Stimulated activated CD4-positive, alpha-beta T cell treated with anti-CD3 and anti-CD28 coated beads, TNF-alpha, amount 100 ng/mL, for 24 hours (primary cell): ENCODE measurements at places on chromosomes 3 and 15.
A peak's percentile ranks its signal among the peaks of the same experiment; 100 is the strongest.

- DNase-seq, result no peak
Observed at GRCh38 chr3:165803471-165803870, 33.8 kb downstream of the BCHE start.

GRCh38 chr15:33068511-33068990 is 126.0 kb downstream of the FMN1 start:
- no peak for DNase-seq

GRCh38 chr3:37183375-37183831 is 9.0 kb upstream of the LRRFIP2 start:
- DNase-seq, result no peak

GRCh38 chr3:122235147-122235546 is 51.7 kb downstream of the CASR start:
- DNase-seq, result no peak

- DNase-seq, result peak; percentile 16
Observed at GRCh38 chr3:15428539-15428938, 1.1 kb downstream of the EAF1 start.

DNA sequence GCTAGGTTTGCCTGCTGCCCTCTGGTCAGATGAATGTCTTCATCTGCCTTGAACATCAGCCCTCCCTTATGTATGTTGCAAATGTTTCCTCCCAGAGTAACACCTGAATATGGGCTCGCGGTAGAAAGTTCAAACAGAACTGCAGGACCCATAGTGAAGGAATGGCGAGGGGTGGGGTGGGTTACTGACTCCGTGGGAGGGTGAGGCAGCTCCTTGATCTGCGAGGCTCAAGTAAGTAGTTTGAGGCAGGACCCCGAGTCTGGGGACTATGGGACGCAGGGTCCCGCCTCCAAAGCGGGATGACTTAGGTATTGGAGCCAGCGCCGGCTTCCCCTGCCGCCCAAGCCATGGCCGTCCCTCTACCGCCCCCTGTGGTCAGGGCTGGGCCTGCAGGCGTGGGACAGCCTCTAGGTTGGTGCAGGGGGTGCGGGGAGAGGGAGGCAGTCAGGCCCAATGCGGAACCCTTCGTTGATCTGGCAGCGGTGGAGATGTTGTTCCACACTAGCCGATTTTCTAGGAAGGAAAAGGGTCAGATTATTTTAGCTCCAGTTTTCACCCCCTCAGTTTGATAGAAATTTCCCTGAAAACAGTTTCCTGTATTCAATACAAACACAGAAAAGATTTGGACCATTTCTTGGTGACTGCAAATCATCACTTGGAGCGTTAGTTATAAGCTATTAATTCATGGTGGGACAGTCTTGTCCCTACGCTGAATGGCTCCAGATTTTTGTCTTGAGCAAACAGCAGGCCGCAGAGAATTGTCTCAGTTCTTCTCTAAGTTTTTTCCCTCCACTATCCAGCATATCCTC is 72.3 kb downstream of the CORO2B start:
- DNase-seq, result peak; percentile 19

GRCh38 chr3:119342176-119342575 is 48.0 kb downstream of the ARHGAP31 start:
- no peak for DNase-seq

- DNase-seq, result no peak
Observed at GRCh38 chr3:159945930-159946329, 42.7 kb upstream of the IL12A start.

DNA sequence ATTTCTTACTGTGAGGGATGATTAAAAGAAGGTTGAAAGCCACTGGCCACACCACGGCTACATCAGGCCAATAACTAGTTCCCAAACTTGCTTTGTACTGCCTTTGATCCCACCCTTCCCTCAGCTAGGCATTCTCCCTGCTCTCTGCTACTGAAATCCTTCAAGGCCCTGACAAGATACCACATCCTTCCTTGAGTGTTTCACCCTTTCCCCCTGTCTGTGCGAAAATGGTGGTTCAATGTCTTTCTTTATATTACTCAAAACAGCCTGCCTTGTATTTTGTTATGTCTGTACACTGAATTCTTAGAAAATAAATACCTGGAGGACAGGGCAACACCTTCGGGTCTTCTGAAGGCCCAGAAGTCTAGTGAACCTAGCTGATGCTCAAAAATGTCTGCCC is 932 bp upstream of the VPS8 start:
- no peak for DNase-seq

GRCh38 chr15:70264014-70264582 is 166.4 kb upstream of the TLE3 start:
- DNase-seq, result no peak

DNA sequence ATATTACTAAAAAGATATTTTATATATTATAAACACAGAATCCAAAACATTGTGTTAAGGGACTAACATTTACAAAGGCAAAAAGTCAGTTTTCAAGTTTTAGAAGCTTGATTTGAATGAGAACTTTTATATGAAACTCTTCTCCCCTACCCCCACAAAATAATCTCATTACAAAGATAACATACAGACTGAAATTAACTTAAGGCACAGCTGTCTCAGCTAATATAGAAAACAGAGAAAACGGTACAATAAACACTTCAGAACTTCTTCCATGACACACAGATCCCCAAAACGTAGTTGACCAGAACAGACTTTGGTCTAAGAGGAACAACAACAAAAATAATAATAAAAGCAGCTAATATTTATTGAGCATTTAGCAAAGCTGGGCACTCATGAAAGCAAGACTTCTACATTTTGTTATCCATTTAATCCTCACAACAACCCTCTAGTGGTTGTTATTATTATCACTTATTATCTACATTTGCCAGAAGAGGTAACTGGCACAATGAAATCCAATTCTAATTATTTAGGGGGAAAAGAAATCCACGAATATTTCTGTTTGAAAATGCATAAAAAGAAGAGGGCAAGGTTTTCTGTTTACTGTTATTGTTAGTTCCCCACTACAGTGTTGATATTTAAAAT is 68.1 kb downstream of the PFN2 start:
- DNase-seq, result no peak

DNA sequence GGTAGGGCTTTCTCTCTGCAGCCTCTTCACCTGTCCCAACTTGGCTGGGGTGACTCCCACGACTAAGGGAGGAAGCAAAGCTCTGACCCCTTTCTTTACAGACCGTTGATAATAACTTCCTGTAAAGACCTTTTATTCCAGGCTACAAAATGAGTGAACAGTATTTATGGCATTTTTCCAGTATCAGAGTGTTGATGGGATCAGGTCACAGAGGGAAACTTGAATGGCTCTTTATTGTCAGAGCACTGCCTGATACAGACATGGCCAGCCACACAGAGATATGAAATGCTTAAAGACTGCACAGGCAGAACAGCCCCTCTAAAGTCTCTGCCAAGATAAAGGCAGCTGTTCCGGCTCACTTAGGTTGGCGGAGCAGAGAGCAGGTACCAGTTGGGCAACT is 1033.9 kb upstream of the NR2F2 start:
- DNase-seq, result no peak

DNA sequence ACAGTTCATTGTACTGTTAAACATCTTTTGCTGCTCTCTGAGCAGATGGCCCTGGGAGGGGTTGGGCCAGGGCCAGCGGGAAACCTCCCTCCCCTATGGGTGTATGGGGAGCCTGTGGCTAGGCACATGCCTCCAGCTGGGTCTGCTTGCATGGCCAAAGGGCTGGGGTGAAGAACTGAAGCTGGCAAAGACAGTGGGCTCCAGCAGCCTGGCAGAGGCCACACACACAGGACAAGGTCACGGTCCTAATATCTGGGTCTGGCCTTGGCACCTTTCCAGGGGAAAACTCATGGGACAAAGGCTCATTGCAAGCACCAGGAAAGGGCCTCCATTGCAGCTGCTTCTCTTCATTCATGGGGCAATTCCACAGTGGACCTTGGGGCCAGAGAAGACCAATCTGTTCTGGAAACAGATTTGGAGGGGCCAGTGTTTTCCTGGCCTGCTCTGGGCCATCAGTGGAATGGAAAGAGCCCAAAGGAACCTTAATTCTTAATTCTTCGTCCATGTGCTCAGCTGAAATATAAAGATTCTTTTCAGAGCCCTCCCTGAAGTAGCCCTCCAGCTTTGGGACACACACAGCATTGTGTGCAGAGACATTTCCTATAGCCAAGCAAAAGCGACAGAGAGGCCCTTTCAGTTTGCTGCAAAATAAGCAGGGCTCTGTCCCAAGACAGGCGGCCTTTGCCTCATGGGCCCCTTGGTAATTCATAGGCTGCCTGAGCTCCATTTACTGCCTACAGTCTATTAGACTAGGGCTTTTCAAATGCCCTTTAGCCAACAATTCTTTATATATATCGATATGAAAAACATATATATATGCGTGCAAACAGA is 11.3 kb upstream of the LIMD1 start:
- DNase-seq, result no peak

DNA sequence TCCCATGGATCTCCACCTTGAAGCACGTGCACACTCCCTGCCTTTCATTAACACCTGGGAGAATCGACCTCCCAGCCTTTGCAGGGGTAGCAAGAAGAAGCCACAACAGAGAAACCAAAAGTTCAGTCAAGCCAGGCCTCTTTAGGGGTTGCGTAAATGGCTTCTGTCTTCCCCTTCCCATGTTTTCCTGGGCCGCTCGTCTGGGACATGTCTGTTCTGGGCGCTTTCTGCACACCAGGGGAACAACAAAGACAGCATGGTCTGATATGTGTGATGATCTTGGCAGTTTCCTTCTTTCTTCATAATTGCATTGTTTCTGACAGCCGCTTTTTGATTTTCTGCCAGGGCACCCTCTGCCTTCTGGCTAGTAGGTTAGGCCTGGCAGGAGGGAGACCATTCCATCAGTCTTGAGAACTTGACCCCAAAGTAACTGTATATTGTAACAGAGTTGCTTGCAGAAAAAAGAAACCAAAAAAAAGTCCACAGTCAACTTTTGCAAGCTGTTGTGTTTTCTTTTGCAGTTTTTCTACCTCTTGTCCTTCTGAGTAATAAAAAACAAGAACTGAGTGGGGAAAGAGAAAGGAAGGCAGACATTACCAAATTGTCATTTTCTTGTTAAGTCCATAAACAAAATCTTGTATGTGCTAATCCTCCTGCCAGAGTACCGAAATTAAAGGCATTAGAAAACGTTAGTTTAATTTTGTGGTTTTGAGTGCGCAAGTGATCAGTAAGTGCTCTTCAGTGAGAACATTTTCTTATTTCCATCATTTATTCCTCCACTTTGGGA is 56.0 kb upstream of the FURIN start:
- DNase-seq, result no peak

DNA sequence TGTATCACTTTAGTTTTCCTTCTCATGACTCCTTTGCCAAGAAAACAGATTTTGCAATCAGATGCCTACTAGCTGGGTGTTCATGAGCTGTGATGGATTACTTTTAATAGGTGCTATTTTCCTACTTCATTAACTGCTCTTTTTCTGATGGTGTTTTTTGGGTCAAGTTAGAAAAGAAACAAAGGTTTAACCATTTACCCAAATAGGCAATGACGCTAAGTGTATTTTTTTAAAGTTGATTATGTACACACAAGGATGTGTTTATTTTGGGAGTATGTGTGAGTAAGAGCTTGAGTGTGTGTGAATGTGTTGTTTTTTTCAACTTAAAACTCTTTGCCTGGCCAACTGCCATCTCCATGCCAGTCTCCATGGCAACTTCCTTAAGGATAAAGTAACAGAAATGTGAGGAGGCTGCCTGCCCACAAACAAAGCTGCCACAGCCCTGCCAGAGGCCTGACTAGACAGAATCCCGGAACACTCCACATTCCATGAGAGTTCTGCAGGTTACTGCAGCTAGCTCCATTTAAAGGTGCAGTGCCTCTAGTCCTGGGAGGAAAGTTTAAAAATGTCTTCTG is 215.6 kb upstream of the RBMS3 start:
- no peak for DNase-seq

DNA sequence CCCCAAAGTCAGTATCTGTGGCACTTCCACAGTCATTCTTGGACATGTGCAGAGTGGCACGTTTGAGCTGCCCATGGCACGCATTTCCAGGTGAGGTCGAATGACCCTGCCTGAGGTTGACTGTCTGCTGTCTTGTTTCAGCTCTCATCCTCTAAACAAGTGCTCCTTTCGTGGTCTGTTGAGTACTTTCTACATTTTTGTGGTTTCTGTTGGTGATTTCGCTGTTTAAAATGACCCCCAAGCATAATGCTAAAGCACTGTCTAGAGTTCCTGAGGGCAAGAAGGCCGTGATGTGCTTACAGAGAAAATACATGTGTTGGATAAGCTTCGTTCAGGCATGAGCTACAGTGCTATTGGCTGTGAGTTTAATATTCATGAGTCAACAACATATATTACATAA is 40.0 kb upstream of the SAMMSON start:
- DNase-seq, result no peak

DNA sequence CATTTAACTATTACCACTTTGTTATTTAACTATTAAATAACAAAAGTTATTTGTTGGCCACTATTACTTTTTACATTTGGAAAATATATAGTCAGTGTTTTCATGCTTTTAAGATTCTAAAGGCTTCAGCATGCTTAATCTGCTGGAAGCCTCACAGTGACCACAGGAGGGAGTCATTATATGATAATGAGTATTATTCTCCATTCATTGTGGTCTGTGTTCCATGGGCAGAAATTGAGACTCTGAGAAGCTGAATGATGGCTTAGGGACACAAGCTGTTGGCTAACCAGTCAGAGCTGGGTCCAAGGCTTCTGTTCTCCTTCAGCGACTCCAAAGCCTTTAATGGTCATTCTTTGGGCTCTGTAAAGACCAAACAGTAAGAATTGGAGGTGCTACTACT is 64.7 kb downstream of the BFSP2 start:
- DNase-seq, result no peak

DNA sequence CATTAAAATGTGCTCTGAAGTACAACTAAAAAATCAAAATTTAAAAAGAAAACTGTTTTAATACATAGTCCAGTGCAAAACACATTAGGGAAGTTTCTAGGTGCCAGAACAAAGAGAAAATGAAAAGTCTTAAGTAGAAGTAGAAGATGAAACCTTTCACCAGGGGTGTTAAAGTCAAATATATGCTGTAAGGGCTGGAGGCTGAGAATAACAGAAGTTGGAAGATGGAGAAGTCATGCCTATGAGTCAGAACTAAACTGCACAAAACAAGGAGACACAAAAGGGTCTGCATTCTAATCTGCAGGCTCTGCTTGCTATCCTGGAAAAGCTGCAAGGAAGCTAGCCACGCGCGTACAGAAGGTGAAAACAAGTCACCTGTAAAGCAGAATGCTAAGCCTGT is 48.7 kb upstream of the CPB1 start:
- DNase-seq, result no peak

DNA sequence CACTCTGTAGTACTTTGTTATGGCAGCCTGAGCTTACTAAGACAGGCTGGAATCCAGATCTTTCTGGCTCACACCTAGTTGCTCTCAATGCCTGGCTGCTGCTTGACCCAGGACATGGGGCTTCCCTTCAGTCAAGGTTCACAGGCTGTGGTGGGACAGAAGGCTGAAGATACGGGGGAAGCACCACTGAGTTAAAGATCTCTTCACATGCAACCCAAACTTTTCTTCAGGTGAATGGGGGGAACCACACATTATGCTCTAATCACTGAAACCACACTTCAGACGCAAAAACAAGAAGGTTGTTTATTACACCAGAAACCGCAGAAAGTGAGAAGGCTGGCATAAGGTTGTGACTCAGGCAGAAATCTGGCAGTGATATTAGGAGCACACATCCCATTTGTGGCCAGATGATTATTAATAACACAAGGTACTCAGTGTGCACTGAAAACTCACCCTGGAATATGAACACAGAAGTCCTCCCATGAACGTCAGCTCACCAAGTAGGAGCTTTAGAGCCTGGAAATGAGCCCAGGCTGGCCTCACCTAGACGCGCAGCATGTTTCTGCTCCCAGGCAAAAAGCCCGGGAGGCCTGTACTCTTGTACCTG is 230.5 kb upstream of the CHRNA7 start:
- DNase-seq, result no peak
